ENCODE measurements at places on chromosomes 6 and 20. TPM values are rescaled to one million over a fixed set of nuclear protein-coding genes. Genes with fewer than 3 reads are reported as not detected.

The PPP1R14C gene
- total RNA-seq, result 0.65 TPM

The FUT9 gene
- not detected for total RNA-seq

DNA sequence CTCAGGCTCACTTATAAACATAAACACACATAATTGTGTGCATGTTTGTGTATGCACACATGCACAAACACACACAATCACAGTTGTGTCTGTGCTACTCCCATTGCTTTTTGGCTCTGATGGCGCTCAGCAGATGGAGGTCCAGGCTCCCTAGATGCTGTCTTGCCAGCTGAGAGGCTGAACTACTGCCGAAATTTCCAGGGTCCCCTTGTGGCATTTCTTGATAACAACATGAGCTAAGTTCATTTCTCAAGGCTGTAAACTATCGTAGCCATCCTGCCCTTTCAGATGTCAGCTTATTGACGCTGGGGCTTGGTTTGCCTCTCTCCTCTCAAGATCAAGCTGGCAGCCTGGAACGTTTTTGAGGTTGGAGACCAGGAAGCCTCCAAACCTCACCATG is 313.9 kb upstream of the RNF24 start:
- H3K4me3 ChIP-seq, result no peak overlapping the region

DNA sequence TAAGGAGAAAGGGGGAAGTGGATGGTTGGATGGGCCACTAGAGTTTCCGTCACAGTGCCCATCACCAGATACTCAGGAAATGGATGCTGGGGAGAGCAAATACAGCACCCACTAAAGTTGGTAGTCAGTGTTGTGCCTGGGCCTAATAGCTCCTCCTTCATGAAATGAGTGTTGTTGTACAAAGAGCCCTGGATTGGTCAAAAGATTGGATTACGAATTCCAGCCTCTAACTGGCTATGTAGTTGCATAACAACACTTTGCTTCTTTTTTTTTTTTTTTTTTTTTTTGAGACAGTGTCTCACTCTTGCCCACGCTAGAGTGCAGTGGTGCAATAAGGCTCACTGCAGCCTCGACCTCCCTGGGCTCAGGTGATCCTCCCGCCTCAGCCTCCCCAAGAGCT is 27.4 kb downstream of the KCNG1 start:
- no peaks in the 10 kb centered on the region for H3K36me3 ChIP-seq
- H3K27ac ChIP-seq, result no peak overlapping the region
- no peak overlapping the region for H3K4me3 ChIP-seq

DNA sequence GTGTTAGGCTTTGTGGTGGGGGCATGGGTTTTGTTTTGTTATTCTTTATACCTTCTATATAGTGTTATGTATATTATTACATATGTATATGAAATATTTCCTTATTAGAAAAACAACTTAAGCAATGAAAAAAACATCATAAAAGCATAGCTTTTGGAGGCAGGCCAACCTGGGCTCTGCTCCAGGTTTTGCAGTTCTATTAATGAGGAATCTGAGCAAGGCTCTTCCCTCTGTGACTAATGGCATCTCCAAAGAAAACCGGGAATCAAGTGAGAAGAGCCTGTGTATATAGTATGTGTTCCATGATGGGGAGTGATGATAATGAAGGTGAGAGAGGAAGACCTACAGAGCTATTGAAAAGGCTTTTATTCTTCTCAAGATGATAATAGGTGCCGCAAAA is 291.1 kb downstream of the CLIC5 start:
- H3K27ac ChIP-seq, result no peak overlapping the region
- H3K4me1 ChIP-seq, result no peaks in the 10 kb centered on the region
- no peaks in the 10 kb centered on the region for H3K36me3 ChIP-seq
- no peaks in the 10 kb centered on the region for H3K27me3 ChIP-seq

Measured in activated CD8-positive, alpha-beta T cell treated with anti-CD3 and anti-CD28 coated beads for 36 hours (primary cell).